Muscle of arm (tissue), 14 donors: ENCODE measurements at places on chromosomes 4 and X. TPM values are rescaled to one million over a fixed set of nuclear protein-coding genes. Genes with fewer than 3 reads are reported as not detected.
A peak's percentile ranks its signal among the peaks of the same experiment; 100 is the strongest.

GRCh38 chr4:38114386-38115150 lies 154.4 kb downstream of the PTTG2 start:
- no peak for DNase-seq

GAGE1 gene
- not detected for polyA plus RNA-seq

DNA sequence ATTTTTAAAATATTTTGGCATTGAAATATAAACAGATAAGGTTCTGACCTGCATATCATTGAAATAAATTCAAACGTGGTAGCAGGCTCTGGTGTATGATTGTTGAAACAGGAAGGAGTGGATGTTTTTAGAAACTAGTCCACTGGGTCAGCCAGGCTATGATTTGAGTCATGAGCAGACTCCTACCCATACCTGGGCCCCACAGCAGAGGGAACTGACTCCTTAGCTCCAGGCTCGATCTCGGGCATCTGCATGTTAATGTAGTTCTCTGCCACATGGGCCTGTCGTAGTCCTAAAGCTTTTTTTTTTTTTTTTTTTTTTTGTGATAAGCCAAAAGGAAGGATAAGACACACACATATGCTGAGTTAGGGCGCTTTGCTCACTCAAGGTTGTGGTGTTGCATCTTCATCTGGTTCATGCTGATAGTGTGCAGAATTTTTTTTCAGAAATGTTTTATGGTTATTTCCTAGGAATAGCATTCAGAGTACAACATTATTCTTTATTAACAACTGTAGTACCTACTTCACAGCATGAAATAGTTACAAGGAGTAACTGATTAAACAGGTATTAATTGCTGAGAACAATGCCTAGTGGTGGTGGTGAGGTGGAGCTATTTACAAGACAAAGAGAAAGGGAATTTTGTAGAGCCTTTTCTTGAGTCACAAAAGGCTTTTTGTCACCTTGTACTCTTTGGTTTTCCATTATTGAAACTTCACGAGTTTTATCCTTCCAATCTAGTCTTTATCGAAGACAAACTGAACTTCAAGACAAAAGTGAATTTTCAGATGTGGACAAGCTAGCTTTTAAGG lies 27.3 kb downstream of the OFD1 start:
- DNase-seq: no peak

MAGEA2 gene
- polyA plus RNA-seq: not detected

- no peak for DNase-seq
Measured at GRCh38 chr4:88008743-88009171, 1.3 kb downstream of the PKD2 start.

- DNase-seq: peak; percentile 90
Measured at GRCh38 chr4:7806338-7807090, 133.1 kb downstream of the AFAP1 start.

DNA sequence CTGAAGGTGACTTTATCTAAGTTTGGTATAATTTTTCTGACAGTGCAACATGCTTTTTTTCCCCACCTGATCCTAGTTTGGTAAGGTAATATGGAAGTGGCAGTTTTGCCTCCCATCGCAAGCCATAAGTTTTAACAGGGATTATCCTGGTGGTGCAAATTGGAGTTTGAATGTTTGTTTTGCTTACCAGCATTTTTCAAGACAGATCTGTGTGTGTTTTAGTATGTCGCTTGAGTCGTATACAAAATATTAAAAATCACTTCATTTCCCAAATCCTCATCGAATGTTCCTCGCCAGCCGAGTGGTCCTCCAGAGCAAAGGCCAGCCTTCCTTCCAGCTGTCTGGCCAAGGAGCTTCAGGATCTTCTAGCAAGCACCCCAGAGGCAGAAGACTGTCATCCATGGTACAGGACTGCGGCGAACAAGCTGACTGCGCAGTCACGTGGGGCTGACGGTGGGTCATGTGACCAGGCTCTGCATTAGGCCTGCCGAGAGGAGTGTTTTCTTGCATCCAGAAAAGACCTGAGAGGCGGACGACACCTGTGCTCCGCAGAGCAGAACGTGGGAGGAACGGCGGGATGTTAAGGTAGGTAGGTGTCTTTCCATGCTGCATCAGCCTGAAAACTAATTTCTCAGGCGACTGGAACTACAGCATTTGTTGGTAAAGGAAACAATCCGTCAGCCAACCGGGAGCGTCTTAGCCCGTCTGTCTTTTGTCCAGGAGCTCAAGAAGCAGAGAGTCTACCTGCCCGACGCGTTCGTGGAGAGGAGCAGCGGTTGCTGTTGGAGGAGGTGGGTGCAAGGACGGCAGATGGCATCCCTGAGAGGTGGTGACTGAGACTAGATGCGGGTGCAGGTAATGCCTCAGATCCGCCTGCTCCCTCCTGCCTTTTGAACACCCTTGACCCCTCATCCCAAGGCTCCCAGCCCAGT lies at the start of gene GPRASP3:
GPRASP3 (plus strand) TSS at position 507 of the 932 bp plus-strand sequence. CDS start 28,253 bp downstream, outside the sequence.
- DNase-seq: peak; percentile 76
